ENCODE measurements at places on chromosomes 11 and 22.

- DNase-seq = no peak
Observed at GRCh38 chr11:13222285-13222684, 55.3 kb upstream of the BMAL1 start.

DNA sequence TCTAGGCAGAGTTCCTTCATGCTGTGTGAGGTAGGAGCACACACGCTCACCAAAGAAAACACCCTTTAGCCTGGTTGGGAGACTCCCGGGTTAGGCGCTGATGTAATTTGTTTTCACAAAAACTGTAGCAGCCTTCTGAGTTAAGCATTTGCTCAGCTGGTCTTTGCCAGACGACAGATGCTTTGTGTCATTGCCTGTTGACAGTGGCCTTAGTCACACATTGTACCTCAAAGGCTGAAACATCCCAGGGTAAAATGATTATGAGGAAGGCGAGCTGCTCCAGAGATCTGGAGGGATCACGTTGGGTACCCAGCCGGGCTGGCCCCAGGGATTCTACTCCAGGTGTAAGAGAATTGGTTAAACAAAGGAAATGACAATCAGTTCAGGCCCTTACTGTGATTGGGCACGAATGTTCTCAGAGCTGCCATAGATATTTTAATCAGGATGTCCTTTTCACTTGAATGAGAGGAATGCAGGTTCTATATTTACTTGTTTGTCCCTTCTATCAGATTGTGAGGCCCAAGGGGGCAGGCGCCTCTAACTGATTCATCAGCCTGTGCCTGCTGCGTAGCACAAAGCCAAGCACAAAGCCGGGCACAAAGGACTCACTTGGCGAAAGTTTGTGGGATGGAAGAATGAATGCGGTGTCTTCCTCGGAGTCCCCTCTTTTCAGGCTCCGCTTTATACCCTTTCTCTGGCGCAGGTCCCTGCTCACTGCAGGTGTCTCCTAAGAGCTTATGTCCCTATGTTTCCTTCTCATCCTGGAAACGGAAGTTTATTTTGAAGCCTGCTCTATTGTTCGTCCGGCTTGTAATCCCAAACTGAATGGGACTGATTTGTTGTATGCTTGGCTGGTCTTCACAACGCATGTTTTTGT is 47.1 kb downstream of the ADM start:
- peak; percentile 41 for DNase-seq

- DNase-seq = no peak
Observed at GRCh38 chr11:100013011-100013410, 674.1 kb upstream of the ARHGAP42 start.

- DNase-seq = no peak
Observed at GRCh38 chr11:9380773-9381172, 3.7 kb upstream of the IPO7 start.

- DNase-seq = no peak
Observed at GRCh38 chr11:71117311-71117710, 135.1 kb downstream of the SHANK2 start.

DNA sequence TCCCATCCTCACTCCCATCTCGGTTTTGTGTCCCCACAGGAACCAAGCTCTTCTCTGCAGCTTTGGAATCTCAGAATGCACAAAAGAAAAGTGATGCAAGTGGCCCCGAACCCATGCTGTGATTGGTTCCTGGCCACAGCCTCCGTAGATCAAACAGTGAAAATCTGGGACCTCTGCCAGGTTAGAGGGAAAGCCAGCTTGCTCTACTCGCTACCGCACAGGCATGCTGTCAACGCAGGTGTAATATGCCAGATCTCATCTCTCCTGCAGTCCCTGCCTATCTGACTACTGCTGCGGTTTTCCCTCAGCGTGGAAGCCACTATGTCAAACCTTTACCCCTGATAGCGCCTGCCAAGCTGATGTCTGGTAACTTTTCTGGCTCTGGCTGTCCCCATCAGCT is 200.5 kb upstream of the LRRC4C start:
- no peak for DNase-seq

- DNase-seq = no peak
Observed at GRCh38 chr22:26744892-26745808, 87.8 kb downstream of the MIAT start.

DNA sequence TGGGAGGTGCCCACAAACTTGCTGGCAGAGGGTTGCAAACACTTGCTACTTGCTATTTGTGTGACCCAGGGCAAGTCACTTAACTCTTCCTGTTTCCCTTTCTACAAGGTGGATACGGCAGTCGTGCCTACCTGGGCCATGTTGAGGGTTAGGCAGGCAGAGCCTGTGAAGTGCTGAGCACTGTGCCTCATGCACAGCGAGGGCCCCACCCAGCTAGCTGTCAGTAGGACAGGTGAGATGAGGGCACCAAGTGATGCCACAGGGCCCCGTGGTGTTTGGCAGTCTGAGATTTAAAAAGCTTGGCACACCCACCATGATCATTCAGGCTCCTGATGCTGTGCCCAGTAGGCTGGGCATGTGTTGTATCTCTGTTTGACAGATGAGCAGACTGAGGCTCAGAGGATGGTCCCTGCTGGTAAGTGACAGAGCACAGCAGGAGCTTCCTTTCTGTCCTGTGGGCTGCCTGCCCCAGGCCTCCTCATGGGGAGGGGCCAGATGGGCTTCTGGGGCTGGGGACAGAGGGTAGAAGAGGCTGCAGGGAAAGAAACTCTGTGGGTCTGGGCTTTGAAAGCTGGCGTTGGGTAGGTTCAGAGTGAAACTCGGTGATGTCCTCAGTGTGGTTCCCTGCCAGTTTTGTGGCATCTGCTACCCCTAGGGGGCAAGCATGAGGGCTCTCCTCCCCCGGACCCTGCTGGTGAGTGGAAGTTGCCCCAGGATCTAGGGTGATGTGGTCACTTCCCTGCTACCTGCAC is 59.3 kb downstream of the TSPAN18 start:
- no peak for DNase-seq

- DNase-seq = no peak
Observed at GRCh38 chr22:43423046-43423445, 11.2 kb downstream of the MPPED1 start.

DNA sequence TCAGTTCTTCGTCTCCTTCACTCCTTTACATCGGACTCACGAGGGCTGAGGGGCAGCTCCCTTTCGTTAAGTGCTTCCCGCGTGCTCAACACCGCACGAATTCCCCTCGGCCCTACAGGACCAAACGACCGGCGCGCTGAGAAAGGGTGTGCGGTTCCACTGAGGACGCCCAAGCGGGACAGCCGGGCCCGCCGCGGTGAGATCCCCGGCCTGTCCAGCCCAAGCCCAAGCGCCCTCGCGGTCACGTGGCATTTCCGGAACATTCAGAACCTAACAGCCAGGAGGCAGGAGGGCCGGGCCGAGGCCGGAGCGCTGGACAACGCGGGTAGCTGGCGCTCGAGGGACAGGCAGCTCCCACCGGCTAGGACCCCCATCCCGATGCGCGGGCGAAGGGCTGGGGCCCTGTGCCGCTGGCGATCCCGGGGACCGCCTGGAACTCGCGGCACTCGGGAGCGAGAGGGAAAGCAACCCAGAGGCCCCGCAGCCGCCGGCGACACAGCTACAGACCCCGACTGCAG is 737 bp upstream of the STIP1 start:
- DNase-seq = peak; percentile 75

GRCh38 chr11:28481616-28482480 is 373.7 kb downstream of the METTL15 start:
- DNase-seq = no peak

GRCh38 chr11:28976801-28977145 is 868.6 kb downstream of the METTL15 start:
- DNase-seq = no peak

DNA sequence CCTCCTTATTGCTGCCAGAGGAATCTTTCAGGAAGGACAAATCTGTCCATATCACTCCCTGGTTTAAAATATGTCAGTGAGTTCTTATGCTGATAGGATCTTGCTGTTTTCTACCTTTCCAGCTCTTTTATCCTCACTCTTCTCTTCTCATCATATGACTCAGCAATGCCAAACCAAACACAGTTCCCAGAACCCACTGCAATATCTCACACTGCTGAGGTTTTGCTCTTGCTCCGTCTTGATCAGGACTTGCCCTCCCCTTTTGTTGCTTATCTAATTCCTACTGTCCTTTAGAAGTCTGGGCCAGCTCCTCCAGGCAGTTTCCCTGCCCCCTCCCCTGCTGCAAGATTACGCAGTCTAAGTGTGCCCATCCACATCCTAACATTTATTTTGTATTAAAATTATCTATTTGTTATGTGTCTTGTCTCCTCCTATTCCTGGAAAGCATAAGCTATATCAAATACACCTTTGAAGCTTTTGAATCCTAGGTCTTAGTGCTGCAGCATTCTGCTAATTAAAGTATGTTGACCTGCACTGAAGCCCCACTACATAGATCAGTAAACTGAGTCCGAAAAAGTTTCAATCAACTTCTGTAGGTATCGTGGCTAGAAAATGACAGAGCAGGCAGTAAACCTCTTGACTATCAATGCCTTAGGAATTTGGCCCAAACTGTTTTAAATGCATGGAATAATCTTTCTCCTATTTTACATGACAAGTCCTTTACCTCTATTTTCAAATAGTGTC is 119.2 kb upstream of the C11orf87 start:
- DNase-seq = no peak

- no peak for DNase-seq
Observed at GRCh38 chr22:33811208-33811607, 109.1 kb downstream of the LARGE1 start.

GRCh38 chr11:67640758-67641337 is 1.3 kb upstream of the TBX10 start:
- DNase-seq = no peak

- DNase-seq = no peak
Observed at GRCh38 chr22:41898645-41899044, 16.2 kb downstream of the SHISA8 start.

- DNase-seq = no peak
Observed at GRCh38 chr11:108645970-108646369, 18.9 kb upstream of the DDX10 start.

GRCh38 chr11:61872935-61873565 is 18.3 kb downstream of the FADS3 start:
- no peak for DNase-seq

- peak; percentile 53 for DNase-seq
Observed at GRCh38 chr11:1694064-1694845, 2.7 kb upstream of the KRTAP5-6 start.

- DNase-seq = no peak
Observed at GRCh38 chr11:72719144-72719543, 33.1 kb downstream of the ARAP1 start.

- DNase-seq = no peak
Observed at GRCh38 chr11:132862137-132862536, 670.2 kb downstream of the OPCML start.

- DNase-seq = no peak
Observed at GRCh38 chr11:48079596-48079995, 99.2 kb downstream of the PTPRJ start.

DNA sequence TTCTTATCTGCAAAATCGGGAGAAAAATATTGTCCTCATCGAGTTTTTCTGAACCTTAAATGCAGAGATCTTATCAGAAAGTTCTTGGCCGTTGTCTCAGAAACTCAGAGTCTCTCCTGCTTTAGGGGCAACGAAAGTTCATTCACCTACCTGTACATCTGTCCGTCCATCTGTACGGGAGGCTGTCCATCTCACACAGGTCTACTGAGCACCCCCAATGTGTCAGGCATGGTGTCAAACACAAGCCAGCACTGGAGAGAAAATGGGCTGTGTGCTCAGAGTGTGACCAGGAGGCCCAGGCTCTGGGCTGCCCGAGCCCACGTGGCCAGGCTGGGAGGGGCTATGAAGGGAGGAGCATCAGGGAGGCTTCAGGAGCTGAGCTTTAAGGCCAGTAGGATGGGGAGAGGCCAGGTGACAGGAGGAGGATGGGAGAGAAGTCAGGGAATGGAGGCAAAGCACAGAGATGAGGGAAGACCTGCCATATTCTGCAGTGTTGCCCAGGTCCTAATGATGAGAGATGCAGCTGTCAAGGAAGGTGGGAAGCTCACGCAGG is 62.4 kb upstream of the MYEOV start:
- no peak for DNase-seq

DNA sequence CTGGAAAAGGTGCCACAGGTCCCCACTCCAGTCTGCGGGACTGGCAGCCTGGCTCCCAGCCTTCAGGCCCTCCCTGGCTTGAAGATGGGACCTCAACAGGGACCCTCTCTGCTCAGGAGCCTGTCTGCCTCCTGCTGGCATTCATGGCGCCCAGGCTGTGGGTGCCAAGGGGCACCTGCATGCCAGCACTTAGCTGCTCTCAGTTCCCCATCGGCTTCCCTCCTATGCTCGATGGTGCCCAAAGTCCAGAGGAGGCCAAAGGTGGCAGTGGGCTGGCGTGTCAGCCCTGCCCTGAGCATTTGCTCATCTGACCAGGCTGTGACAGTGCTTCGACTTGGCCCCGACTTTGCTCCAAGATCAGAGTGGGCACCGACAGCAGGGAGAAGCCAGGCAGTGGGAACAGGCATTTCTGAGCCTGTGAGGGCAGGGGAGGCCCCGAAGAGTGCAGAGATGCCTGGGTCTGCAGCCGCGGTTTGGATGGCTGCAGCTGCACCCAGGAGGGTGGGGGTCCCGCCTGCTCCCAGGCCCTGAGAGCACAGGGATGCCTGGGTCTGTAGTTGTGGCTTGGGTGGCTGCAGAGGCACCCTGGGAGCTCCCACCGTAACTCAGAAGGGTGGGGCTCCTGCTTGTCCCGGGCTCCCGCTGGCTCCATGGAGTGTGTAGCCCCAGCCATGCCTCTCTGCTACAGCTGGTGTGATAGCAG is 463.6 kb downstream of the TBC1D22A start:
- DNase-seq = no peak

- DNase-seq = no peak
Observed at GRCh38 chr11:59716051-59716450, 2.4 kb upstream of the OR10V1 start.

GRCh38 chr11:122103321-122103720 is 12.7 kb downstream of the BLID start:
- no peak for DNase-seq

DNA sequence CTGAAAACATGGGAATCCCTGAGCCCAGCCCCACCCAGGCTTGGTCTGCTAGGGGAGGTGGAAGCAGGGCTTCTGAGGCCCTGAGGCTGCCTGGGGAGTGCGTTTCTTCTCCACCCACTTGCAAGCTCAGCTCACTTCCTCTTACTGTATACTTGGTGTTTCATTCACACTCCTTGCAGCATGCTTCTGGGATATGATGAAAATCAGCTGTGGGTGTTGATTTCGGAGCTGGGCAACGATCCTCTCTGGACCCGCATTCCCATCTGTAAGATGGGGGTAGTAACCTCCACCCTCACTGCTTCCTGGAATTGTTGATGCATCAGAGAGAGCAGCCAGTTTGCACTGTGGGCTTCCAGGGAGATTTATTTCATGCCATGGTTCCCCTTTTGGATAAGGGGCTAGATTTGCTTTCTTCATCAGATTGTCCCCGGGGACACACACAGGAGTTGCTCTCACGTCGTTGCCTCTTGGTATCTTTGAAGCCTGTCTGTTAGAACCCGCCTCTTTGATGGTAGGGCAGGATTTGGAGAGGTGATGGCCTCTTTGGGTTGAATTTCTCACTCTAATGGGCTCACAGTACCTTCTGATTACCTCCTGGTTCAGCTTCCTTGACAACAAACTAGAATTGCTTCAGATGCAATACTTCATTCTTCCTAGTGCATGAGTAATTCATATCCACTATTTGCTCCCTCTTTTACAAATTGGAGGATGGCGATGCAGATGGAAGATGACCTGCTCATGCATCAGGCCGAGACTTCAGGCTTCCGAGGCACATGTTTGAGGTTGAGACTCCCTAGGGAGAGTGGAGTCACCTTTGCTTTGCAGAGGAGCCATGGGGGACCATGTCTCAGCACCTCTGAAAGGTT is 40.4 kb downstream of the BCR start:
- DNase-seq = peak; percentile 36
